ENCODE measurements at places on chromosomes 7 and 10.
A peak's percentile ranks its signal among the peaks of the same experiment; 100 is the strongest.

DNA sequence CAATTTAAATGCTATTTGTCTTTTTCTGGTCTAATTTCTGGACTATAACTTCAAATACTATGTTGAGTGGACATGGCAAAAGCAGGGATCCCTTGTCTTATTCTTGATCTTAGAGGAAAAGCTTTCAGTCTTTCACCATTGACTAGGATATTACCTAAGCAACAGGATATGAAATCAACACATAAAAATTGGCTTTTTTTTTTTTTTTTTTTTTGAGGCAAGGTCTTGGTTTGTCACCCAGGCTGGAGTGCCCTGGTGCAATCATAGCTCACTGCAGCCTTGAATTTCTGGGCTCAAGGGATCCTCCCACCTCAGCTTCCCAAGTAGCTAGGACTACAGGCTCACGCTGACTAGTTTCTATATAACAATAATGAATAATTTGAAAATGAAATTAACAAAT is 90.8 kb downstream of the JMJD1C start:
- no peak for DNase-seq

DNA sequence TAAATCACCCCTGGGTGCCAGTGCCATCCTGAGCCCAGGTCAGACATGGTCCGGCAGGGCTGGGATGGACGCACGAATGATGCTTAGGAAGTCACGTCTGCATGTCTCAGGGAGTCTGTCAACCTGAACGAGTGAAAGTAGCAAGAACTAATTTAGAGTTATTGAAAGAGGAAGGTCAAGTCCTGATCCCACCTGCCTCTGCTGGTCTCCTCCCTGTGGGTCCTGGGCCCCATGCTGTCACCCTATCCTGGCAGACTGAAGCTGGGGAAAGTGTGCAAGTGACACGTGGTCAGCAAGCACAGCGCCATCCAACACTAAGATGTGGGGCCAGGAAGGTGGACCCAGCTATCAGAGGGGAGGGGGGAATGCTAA is 26.1 kb upstream of the GRID1 start:
- no peak for DNase-seq

DNA sequence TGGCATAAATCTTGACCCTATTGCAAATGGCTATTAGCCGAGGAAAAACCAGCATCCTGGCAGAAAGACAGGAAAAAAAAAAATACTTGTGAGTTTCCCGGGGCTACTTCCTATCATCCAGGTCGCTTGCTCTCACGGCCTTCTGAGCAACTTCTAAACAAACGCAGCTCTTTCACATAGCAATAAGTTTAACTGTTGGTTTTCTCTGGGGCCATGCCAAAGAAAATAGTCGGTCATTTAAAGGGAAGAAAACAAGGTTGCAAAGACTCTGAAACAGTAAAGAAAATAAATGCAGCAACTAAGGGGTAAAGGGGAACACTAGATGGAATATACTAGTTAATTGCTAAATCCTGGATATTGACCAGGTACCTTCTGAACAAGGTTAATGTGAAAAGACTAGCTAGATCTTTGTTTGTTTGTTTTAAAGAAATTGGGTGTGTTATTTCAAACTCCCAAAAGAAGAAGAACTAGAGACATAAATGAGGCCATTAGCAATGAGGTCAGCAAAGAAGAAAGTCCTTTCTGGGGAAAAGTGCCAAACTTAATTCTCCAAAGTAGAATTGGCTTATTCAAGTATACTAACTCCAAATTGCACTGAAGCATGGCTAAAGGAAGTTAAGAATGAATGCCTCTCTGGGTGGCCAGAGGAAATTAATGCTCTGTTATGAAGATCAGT is 54.2 kb downstream of the SLC39A12 start:
- DNase-seq: no peak

- DNase-seq: no peak
These were observed 8.1 kb downstream of the DLD start for GRCh38 chr7:107898997-107899594.

GRCh38 chr10:120803972-120804371 is 47.2 kb upstream of the WDR11 start:
- DNase-seq: no peak

DNA sequence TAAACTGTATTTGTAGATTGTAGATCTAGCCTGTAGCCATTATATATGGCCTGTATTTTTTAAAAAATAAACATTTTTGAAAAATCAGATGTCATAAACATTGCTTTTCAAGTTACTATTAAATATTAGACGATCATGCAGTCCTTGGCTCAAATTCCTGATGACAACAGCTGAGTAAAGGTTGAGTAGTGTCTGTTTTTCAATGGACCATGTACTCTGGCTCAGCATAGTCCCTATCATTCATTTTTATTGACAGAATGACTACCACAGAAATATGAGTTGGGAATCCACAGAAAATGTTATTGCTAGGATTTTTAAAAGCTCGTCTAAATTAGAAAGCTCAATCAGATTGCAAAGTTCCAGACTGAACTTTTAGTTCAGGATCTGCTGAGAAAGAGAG is 145.4 kb downstream of the SORCS1 start:
- no peak for DNase-seq

DNA sequence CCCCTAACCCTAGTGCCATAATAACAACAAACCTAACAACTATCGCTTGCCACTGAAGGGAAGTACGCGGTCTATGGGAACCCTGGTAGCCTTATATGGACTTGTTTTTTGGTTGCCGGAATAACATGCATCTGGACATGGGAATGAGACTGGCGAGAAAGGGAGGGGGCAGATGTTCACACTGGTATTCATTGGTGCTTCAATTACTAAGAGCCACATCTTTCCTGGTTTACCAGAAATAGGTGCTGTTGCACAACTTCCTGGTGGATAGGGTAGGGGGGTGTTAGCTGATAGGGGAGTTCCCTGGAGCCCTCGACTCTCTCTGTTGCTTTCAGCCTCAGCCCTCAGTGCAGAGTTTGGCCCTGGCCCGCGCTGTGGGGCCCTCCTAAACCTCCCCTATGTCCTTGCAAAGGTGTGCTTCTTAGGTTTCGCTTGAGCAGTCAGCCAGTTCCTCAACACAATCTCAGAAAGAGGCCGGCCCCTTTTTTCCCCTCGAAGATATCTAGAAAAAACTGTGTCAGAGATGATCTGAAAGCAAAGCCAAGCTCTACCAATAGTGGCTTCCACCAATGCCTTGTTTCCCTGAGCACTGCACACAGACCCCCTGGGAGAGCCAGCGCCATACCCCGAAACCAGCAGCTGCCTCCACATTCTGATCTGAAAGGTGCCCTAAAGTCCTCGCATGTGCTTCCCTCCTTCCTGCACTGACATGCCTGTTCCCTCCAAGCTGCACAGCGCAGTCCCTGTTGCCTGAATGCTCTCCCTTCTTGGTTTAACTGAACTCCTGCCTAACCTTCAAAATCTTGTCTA is 13.5 kb downstream of the TBXAS1 start:
- DNase-seq: no peak

- DNase-seq: no peak
These were observed 34.2 kb downstream of the HK1 start for GRCh38 chr10:69312528-69312927.

GRCh38 chr10:78784546-78784945 is 284.2 kb upstream of the ZMIZ1 start:
- peak; percentile 66 for DNase-seq

- DNase-seq: no peak
These were observed 46.1 kb upstream of the STK17A start for GRCh38 chr7:43536773-43537172.

- no peak for DNase-seq
These were observed 322.6 kb downstream of the TFEC start for GRCh38 chr7:115708013-115708341.

DNA sequence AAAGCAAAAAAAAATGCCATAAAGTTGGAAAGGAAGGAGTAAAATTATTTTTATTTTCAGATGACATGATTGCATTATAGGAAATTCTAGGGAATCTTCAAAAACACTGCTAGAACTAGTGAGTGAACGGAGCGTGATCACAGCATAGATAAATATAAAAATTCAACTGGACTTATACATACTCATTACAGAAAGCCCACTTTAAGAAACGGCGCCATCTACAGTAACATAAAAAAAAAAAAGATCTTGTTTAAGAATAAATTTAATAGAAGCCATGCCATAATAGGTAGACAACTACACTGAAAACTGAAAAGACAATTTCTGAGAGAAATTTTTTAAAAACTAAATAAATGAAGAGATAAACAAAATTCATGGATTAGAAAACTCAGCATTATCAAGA is 623.1 kb upstream of the MGMT start:
- no peak for DNase-seq

DNA sequence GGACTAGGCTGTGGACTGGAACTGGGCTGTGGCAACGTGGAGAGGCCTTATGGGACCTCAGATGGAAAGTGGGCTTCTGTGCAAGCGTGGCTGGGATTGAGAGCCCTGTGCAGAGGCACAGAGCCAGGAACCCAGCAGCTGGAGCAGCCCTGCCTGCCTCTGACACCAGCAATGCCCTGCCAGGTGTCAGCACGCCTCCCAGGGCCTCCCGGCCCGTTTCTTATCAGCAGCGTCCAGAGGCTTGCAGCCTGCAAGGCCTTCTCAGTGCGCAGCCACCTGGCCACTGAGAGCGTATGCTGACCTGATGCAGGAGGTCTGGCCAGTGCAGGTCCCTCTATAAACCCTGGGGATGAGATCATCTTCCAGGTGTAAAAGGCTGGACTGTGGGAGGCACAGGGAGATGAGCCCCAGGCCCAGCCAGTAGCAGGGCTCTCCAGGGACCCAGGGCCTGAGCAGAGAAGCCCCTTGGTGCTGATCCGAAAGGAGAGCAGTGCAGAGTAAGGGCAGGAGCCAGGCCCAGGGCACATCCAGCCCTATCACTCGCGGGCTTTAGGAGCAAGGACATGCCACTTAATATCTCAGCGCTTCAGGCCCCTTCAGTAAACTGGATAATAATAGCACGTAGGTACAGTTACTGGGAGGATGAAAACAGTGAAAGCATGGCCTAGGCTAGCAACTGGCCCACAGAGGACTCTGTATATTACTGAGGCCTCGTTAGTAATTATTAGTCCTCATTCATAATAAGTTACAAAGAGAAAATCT is 38.8 kb upstream of the ANTXRL start:
- DNase-seq: peak; percentile 60
